ENCODE measurements at places on chromosomes 3 and 15.
A peak's percentile ranks its signal among the peaks of the same experiment; 100 is the strongest.

- DNase-seq: no peak
Measured at GRCh38 chr15:78374436-78375393, 34.6 kb downstream of the CRABP1 start.

DNA sequence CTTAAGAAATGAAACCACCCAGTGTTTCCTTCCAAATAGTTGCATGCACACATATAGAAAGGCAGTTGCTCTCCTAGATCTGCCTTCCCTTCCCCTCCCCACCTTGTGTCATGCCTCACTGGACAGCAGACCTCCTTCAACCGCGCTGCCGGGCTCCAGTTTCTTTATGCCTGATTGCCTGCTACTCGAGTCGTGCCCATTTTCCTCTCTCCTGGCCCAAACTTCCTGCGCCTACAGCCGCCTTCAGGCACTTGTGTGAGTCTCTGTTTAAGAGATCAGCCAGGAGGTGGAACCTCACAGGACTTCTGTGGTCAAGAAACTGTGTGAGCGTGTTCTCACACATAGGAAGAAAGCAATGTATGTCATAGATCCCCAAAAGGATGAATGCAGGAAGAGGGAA, 8.8 kb upstream of the FAM107A start:
- DNase-seq: no peak

- peak; percentile 67 for DNase-seq
Measured at GRCh38 chr3:135503760-135504686, 461.5 kb upstream of the PPP2R3A start.

DNA sequence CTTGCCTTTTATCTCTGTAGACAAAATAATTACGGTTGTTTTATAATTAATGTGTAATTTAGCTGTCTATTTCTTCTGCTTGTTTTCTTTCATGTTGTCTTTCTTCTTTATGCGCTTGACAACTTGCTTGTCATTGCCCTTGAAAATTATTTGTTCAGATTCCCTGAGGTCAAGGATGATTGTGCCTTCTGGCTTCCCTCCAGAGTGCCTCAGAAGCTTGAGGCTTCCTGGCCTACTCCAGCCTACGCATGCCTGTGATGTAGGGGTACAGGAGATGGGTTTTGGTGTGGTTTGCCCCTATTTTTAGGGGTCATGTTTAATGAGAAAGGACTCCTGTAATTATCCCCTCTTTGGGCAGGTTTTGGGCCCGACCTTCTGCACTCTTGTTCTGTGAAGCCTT, 231.5 kb downstream of the SV2B start:
- DNase-seq: no peak

DNA sequence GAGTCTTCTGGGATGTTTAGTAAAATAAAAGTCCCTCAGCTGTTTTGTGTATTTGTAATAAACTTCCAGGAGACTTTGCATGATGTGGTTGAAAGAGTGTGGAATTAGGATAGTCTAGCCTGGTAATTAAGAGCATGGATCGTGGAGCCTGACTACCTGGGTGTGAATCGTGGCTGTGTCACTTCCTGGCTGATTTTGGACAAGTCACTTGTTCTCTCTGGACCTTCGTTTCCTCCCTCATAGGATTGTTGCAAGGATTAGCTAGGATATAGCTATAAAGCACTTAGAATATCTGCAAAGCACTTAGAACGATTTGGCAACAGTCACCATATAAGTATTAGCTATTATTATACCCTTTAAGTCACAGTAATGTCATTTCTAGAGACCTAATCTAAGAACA, 40.2 kb downstream of the SLMAP start:
- no peak for DNase-seq

GRCh38 chr3:129352045-129352444, 73.4 kb downstream of the HMCES start:
- no peak for DNase-seq

GRCh38 chr3:177569875-177570657, 372.8 kb upstream of the TBL1XR1 start:
- DNase-seq: no peak

- no peak for DNase-seq
Measured at GRCh38 chr3:13863382-13863952, 16.4 kb downstream of the WNT7A start.

DNA sequence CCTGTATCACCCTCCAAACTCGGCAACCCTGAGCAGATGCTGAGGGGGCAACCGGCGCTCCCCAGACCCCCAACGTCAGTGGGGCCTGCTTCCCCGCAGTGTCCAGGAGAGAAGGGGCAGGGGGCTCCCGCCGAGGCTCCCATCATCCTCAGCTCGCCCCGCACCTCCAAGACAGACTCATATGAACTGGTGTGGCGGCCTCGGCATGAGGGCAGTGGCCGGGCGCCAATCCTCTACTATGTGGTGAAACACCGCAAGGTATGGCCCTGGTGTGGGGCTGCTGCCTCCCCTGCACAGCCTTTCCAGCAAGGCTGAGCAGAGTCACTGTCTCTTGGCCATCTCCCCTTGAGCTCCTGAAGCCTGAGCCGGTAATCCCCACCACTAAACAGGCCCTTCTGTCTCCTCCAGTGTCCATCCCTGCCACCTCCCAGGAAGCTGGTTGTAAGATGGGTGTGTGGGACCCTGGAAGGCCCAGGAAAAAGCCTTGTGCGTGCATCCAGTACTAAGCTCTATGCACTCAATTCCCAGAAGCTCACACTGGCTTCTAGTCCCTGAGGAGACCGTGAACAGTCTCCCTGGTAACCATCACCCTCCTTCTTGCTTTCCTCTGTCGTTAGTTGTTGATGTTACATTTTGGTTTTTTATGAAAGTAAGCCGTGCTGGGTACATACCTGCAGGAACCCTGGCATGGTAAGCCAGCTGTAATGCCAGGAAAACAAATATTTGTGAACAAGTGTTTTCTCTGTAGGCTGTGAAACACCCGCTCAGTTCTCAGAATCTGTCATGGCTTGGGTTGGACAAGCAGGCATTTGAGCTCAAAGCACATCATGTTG, 63.3 kb downstream of the BOC start:
- DNase-seq: peak; percentile 13

DNA sequence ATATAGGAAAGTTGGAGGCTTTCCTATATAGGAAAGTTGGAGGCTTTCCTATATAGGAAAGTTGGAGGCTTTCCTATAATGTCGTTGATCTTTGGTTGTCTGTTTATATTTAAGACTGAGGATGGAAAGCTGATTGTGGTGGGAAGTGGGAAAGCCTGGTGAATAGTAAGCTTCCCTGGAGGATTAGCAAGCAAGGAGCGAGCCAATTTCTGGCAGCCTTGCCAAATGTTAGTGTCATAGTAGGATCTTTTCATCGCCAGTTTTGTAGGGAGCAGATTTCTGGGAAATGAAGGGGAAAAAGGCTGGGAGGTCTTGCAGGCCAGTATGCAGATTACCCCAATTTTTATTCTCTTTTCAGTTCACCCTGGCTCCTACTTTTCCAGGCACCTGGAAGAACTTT, 39.9 kb upstream of the CCNL1 start:
- no peak for DNase-seq

DNA sequence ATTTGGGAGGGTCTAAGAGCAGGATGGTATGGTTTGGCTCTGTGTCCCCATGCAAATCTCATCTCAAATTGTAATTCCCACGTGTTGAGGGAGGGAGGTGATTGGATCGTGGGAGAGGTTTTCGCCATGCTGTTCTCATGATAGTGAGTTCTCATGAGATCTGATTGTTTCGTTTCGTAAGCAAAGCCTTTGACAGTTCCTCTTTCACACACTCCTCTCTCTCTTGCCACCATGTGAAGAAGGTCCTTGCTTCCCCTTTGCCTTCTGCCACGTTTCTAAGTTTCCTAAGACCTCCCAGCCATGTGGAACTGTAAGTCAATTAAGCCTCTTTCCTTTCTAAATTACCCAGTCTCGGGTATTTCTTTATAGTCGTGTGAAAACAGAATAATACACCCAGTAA, 553.7 kb downstream of the TAFA4 start:
- no peak for DNase-seq

GRCh38 chr15:33419701-33420100, 108.9 kb downstream of the RYR3 start:
- no peak for DNase-seq

DNA sequence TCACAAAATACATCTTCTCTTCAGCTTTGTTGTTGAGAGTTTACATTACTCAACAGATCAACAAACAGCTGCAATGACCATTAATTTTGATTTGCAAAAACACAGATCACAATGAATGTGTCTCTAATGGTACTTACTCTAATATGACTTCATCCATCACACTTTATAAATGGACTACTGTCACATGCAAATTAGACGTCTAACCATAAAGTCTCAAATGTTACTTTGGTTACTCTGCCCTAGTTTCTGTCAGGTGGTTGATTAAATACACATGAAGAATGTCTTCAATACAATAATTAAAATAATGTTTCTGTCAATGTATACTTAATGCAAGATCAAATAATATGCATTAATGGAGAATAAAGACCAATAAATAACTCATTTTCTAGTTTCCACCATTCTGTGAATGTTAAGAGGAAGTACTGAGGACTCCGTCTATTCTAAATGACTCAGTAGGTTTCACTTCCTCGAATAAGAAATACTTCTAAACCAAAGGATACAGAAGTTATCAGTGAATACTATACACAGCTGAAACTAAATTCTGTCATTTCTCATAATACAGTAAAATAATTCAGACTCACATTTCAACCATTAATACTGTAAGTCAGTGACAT, 145.8 kb downstream of the CBLB start:
- DNase-seq: no peak

DNA sequence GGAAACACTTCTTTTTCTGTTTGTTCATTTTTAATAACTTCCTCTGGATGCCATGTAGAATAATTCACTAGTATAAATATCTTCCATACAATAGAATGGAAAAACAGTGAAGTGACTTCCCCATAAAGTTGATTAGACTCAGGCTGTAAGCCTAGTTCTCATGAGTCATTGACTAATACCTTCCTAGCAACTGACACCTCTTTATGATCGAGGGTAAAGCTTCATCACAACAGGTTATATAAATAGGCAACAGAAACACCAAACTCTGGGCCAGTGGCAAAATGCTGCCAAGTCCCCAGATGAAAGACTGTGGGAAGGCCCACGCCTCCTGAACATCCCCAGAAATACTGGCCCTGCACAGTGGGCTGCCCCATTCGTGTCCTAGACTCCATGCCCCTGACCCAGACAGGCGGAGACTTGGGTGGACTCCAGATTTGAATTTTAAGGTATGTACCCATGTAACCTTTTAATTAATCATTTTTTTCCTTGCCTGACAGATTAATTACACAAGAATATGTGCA, 71.3 kb upstream of the TBC1D23 start:
- no peak for DNase-seq

- DNase-seq: no peak
Measured at GRCh38 chr15:67559576-67559975, 17.1 kb downstream of the MAP2K5 start.

GRCh38 chr15:91075739-91076138, 24.3 kb upstream of the SV2B start:
- no peak for DNase-seq

- DNase-seq: no peak
Measured at GRCh38 chr15:68525815-68526214, 53.0 kb upstream of the CORO2B start.

GRCh38 chr15:95559875-95560394, 770.6 kb upstream of the NR2F2 start:
- DNase-seq: no peak

GRCh38 chr15:74812533-74812932, at the start of gene LMAN1L:
LMAN1L (plus strand) TSS chr15:74812835; CDS start chr15:74812855, 20 bp downstream.
- DNase-seq: no peak

Data from midbrain (tissue), 1 donor.